CD4-positive, alpha-beta T cell treated with Interleukin-4 for 1 hour (primary cell): ENCODE measurements at places on chromosomes 3 and 15.

- DNase-seq, result no peak
These were observed 163.3 kb upstream of the THBS1 start for GRCh38 chr15:39417366-39418134.

DNA sequence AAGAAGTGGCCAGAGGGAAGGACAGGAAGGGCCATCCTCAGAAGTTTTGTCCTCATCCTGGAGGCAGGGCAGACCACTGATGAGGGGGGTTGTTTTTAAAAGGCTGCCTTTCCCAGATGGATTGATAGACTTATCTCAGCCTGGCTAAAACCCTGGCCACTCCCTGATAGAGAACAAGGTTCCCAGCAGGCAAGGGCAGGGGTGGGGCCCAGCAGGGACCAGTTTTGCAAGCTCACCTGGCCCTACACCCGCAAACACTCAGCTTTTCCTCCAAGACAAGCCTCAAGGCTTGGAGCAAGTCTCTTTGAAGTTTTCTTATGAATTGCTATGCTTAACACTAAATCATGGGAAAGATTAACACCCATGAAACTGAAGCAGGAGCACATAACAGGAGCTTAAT, 9.1 kb downstream of the LIPC start:
- DNase-seq, result no peak

GRCh38 chr15:62881056-62881455, 161.5 kb upstream of the TPM1 start:
- no peak for DNase-seq

- peak; percentile 72 for DNase-seq
These were observed 293.5 kb upstream of the SUCLG2 start for GRCh38 chr3:67947808-67948508.

DNA sequence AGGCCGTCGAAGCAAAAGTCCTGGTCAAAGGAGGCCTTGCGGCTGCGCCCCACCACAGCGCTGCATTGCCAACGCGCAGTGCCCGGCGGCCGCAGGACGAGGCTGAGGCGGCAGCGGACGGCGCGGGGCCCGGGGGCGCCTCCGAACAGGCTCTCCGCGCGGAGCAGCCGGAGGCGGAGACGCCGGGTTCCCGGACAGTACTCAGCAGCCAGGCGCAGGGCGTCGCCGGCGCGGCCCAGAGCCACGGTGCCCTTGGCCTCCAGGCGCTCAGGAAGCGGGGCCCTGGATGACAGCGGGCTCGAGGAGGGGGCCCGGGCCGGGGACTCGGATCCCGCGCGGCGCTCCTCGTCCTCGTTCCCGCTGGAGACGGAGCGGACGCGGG, 1.1 kb downstream of the C2CD4B start:
- DNase-seq, result no peak

DNA sequence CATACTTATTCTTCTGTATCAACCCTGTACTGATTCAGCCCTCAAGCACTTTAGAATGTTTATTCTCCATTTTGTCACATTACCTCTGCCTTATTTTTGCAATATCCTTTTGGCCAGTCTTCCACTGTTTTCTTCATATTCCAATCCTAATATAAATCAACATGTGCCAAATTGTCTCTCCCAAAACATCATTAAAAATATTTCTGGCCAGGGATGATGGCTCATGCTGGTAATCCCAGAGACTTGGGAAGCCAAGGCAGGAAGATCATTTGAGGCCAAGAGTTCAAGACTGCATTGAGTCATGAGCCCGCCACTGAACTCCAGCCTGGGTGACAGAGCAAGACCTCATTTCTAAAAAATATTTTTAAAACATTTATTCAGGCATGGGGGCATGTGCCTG, 641.4 kb upstream of the CBLB start:
- DNase-seq, result no peak

- no peak for DNase-seq
These were observed 1.2 kb downstream of the DCLK3 start for GRCh38 chr3:36762918-36763849.

- DNase-seq, result peak; percentile 81
These were observed 16.2 kb downstream of the RFT1 start for GRCh38 chr3:53114011-53114400.

DNA sequence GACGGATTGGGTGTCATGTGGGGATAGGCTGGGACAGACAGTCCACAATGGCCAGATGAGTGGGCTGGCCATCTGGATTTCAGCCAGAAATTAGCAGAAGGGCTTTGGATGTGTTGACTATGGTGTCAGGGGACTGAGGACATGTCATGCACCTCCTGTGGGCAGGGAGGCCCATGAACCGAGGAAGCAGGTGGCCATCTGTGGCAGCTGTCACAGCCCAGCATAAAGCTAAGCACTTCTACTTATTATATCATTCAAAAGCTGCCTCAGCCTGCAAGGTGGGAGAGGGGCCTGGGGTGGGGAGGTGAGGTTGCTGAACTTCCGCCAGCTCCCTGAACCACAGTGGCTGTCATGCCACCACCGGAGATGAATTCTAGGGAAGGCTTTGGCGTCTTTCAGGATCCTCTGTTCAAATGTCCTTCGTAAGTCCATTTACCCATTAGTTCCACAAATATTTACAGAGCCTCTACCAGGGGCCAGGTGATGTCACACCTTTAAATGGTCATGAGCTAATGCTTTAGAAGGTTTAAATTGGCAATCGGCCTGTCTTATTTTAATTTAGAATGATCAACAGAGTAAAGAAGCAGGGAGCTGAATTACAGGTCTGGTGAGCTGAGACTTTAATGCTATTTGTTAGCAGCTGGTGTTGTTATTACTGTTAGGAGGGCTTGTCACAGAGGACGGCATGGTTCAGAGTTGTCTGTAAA, 23.6 kb upstream of the CAV3 start:
- no peak for DNase-seq

- no peak for DNase-seq
These were observed 43.0 kb upstream of the ABI3BP start for GRCh38 chr3:101036213-101036618.

DNA sequence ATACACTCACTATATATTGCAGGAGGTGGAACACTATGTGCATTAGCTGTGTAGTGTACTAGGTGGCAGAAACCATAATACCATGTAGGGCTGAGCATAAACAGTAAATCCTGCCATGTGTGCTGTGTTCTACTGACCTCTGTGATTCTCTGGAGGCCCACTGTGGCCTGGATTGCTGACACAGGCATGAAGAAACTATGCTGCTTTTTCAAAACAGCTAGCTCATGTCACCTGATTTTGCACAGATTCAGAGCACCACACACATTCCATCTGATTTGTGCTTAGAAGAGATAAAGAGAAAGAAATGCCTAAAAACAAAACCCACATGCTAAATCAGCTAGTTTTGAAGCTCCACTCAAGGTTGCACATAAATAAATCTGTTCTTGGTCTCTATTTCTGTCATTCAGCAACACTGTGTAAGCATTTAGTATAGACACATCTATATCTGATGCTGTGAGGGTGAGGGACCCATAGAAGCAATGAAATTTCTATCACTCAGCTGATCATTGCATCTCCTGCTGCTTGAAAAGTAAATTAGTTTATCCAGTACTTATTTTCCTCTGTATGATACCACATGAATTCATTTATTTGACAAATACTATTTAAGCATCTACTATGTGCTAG, 1007.7 kb upstream of the SEMA6D start:
- no peak for DNase-seq

GRCh38 chr3:161222662-161223061, 1.6 kb downstream of the NMD3 start:
- DNase-seq, result no peak

- DNase-seq, result no peak
These were observed 67.3 kb downstream of the HMCES start for GRCh38 chr3:129345971-129346370.

DNA sequence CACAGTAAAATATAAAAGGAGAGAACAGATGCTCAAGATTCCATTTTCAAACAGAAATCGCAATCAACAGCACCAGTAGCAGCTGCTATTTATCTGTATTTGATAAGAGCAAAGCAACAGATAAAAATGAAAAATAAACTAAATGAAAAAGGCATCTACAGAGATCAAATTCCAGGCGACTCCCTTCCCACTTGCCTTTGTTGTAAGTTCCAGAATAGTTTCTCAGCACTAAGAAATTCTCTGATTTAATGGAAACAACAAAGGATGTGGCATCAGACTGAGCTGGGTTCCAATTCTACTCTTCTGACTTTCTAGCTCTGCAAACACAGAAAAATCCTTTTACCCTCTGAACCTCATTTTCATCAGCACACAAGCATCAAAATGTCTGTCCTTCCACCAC, 110.8 kb upstream of the MME start:
- DNase-seq, result no peak

GRCh38 chr15:78108300-78109084, 16.1 kb downstream of the SH2D7 start:
- peak; percentile 87 for DNase-seq

GRCh38 chr3:126364130-126364695, 7.0 kb upstream of the KLF15 start:
- no peak for DNase-seq

- DNase-seq, result no peak
These were observed 220.0 kb upstream of the UMPS start for GRCh38 chr3:124510290-124510689.

- no peak for DNase-seq
These were observed 32.6 kb downstream of the ITGA11 start for GRCh38 chr15:68399096-68400065.

GRCh38 chr3:29263476-29263875, 17.4 kb upstream of the RBMS3 start:
- no peak for DNase-seq

DNA sequence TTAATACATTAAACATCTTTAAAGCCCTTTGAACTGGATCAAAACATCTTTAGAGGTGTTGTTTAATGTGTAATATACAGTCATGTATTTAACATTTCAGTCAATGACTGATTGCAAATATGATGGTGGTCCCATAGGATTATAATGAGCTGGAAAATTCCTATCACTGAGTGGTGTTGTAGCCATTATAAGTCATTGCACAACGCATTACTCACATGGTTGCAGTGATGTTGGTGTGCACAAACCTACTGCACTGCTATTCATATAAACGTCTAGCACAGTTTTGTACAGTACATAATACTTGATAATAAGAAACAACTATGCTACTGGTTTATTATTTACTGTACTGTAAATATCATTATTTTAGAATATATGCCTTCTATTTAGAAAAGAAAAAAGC, 75.6 kb downstream of the DTWD1 start:
- DNase-seq, result no peak

- no peak for DNase-seq
These were observed 20.5 kb downstream of the ZNF609 start for GRCh38 chr15:64480891-64481290.

- no peak for DNase-seq
These were observed 16.1 kb upstream of the GYG1 start for GRCh38 chr3:148975248-148975647.

DNA sequence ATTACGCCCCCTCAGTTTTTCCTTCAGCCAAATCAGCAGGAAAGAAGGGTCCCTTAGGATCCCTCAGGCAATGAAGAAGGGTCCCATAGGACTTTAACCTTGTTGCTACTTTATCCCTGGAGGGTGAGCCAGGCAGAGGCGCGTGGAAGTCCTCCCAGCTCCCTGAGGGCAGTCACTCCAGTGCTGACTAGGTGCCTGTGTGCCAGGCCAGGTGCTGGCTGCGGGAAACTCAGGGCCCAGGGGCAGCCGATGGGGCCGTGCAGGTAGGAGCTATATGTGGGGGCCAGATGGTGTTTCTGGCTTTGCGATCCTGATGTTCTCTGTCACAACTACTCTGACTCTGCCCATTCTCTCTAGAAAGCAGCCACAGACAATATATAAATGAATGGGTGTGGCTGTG, 42.8 kb upstream of the IQSEC1 start:
- DNase-seq, result no peak

DNA sequence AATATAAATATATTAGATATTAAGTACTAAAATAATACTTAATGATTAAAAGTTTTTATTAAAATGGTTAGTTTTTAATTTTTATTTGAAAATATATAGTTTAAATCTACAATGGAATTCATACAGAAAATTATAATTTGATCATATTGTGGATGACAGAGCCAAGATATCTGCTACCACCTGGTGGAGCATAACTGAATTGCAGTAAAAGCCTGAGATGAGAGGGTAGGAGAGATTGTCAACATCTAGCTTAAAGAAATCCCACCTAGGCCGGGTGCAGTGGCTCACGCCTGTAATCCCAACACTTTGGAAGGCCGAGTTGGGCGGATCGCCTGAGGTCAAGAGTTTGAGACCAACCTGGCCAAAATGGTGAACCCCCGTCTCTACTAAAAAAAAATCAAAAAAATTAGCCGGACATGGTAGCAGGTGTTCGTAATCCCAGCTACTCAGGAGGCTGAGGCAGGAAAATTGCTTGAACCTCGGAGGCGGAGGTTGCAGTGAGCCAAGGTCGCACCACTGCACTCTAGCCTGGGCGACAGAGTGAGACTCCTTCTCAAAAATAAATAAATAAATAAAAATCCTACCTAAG, 25.1 kb upstream of the CSTA start:
- DNase-seq, result peak; percentile 26

- DNase-seq, result no peak
These were observed 957.1 kb downstream of the FHIT start for GRCh38 chr3:60294181-60294580.

DNA sequence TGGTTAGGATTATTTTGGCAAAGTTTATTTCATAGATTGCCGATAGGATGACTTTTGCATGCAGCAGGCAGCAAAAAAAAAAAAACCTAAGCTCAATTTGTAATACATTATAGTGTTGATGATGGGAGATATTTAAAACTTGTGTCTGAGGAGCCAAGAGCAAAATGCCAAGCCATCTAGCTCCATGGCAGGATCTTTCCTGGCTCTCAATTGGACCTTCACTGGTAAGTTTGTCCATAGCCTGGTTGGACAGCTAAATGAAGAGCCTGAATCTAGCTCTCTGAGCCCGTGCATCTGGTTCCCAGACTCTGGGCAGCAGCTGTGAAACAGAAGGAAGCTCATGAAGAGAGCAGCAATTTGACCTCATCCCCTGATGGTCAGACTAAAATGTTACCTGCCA, 17.5 kb downstream of the STAC start:
- no peak for DNase-seq

DNA sequence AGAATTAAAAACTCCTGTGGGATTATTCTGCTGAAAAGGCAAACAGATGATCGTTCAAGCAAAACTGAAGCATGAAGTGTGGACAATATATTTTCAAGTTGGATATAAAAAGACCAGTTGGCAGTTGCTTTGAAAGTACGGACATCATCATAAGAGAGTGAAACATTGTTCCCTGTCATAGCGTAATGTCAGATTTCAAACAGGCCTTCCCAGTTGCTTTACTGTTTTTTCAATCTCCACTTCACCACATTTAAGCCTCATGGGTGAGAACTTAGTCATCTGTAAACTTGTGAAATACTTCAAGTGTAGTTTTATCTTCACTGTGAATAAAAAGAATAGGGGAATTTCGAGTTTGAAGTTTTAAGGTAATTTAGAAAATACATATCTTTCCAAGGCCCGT, 435.1 kb upstream of the CNTN3 start:
- DNase-seq, result no peak
